ENCODE measurements at places on chromosomes 11 and 22.

DNA sequence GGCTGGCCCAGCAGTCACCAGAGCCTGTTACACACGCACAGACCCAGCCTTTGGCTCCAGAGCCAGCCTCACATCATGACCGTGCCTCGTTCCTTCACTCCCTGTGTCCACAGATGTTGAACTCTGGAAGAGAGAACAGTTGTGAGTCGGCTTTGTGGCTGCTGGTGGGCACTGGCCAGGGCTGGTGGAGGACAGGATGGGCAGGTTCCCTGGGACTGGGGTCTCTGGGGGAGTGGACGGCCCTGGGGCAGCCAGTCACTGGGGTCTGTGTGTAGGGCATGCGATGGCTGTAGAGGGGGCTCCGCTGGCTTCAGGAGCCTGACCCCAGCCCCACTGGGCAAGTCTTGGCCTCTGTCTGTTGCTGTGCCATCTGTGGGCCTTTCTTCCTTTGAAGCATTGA is 1070.1 kb downstream of the BRD1 start:
- no peak for DNase-seq

- no peak for DNase-seq
Measured at GRCh38 chr22:31046539-31047226, 34.4 kb upstream of the SMTN start.

DNA sequence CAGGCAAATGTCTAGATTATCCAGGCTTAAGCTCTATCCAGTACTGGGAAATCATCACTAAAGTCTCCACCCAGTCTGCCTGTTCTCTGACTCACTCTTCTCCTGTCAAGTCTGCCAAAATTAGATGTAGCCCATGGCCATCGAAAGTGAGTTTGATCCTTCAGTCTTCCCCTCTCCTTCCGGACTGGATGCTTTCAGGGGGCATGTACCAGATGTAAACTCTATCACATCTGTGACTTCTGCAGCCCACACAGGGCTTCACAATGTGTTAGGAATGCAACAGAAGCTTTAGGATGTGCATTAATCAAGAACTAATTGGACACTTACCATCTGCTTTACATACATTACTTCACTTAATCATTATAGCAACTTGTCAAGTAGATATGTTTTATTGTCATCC is 12.3 kb downstream of the ME3 start:
- DNase-seq = no peak

DNA sequence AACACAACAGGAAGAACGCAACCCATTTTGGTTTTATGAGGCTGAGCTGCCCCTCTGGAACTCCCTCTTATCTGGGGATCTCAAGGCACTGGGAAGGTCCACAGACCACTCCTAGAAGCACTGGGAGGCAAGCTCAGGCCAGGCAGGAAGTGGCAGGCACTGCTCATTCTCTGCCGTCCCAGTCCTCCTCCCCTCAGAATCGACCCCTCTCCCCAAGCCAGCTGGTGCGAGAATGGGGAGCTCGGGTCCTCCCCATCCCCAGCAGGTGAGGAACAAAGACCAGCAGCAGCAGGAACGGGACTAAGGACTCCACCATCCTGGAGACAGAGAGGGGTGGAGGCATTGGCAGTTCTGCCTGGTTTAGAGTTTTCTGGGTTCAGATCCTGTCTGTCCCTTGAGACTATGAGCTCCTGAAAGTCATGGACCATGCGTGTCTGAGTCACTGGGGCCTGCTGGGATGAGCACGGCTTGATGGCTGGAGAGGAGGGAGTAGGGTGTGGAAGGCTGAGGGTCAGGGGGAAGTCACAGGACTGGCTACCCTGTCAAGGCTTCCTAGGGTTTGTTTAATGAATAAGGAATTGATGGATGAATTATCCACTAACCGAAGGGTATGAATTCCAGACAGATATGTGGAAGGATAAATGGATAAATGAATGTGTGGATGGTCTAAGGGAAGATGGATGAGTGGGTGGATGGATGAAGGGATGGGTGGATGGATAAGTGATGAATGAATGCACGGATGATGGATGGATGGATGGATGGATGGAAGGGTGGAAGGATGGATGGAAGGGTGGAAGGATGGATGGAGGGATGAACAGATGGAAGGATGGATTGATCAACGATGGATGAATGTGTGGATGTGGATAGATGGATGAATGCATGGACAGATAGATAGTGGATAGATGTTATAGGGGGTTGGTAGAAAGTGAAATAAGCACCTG is 6.4 kb downstream of the MYEOV start:
- no peak for DNase-seq

DNA sequence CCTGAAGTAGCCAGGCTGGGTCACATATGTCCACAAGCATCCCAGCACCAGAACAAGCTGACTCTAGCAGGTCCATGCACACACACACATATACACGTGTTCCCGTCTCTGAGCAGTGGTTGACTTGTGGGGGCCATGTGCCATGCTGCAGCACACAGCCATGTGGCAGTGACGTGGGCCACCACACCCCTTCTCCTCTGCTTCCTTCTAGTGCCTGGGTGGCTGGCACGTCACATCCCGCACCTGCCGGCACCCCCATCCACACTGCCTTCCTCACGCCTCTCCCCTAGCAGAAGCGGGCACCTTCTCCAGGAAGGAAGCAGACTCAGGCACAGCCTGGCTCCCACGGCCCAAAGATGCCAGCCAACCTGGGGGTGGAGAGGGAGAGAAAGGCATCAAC is 9.5 kb downstream of the SYT7 start:
- no peak for DNase-seq

- no peak for DNase-seq
Measured at GRCh38 chr22:19271273-19271855, 20.2 kb downstream of the CLTCL1 start.

DNA sequence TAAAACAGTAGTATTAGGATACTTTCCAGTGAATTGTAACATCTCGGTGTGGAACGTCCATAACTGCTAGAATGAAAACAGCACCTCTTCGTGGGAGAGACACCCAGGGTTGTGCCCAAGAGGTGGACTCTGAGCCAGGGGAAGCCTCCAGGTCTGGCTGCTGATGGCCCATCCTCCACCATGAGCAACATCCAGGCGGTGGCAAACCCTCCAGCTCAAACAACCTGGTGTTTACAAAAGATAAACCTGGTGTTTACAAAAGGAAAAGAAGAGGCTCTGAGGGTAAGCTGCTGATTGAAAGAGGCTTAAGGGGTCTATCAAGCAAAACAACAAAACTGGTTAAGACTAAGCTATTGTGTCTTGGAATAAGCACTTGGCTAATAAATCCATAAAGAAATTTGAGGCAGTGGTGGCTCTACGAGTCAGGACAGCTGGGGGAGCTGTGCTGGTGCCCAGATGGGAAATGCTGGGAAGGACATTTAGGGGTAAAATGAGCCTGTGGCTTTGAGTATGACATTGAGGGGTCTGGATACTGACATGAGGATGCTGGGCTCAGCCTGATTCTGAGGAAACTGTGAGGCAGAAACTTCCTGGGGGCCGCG is 909.0 kb downstream of the BRD1 start:
- no peak for DNase-seq

DNA sequence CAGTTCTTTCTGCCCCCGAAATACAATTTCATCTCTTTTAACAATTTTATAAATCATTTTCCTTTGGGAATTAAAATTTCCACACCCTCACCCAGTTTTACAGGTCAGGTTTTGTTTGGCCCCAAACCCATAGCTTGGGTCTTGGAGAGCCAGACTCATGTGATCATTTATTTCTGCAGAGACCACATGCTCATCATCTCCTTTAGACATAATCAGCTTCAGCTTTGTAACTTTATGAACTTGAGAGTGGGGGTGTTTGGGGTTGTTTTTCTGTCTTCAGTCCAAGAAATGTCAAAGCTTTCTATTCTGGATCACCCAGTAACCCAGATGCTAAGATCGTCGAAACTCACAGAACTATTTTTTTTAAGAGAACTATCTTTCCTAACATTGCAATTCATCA is 70.9 kb downstream of the DBX1 start:
- DNase-seq = no peak
